ENCODE measurements at places on chromosomes 12 and 14. TPM values are rescaled to one million over a fixed set of nuclear protein-coding genes. Genes with fewer than 3 reads are reported as not detected.
A peak's percentile ranks its signal among the peaks of the same experiment; 100 is the strongest.

DNA sequence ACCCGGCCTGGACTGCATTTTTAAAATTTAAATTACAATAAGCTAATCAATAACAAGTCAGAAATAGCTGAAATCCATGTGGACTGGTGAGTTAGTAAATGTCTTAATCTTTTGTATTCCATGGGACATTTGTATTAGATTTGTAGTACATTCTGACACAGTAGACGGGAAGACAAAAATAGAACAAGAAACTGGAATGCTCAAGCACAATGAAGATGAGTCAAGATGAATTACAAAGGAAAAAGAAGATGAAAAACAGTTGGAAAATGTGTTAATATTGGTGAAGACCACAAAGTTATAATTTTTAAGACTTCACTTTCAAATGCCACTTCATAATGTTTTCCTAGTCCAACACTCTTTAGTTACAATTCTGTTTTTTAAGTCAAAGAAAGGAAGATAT, 97.8 kb upstream of the FERMT2 start:
- H3K4me3 ChIP-seq, result no peak overlapping the region
- no peak overlapping the region for H3K27ac ChIP-seq
- no peaks in the 10 kb centered on the region for H3K27me3 ChIP-seq
- no peaks in the 10 kb centered on the region for H3K36me3 ChIP-seq
- no peaks in the 10 kb centered on the region for H3K4me1 ChIP-seq
- DNase-seq, result no peak

- H3K27me3 ChIP-seq, result no peaks in the 10 kb centered on the region
- DNase-seq, result no peak
- peak overlapping the region; percentile 43 for H3K4me3 ChIP-seq
- peaks cover 13% of the 10 kb centered on the region for H3K4me1 ChIP-seq
- peak overlapping the region; percentile 81 for H3K27ac ChIP-seq
Observed at GRCh38 chr12:4320497-4320852, 538 bp upstream of the TIGAR start.

DNA sequence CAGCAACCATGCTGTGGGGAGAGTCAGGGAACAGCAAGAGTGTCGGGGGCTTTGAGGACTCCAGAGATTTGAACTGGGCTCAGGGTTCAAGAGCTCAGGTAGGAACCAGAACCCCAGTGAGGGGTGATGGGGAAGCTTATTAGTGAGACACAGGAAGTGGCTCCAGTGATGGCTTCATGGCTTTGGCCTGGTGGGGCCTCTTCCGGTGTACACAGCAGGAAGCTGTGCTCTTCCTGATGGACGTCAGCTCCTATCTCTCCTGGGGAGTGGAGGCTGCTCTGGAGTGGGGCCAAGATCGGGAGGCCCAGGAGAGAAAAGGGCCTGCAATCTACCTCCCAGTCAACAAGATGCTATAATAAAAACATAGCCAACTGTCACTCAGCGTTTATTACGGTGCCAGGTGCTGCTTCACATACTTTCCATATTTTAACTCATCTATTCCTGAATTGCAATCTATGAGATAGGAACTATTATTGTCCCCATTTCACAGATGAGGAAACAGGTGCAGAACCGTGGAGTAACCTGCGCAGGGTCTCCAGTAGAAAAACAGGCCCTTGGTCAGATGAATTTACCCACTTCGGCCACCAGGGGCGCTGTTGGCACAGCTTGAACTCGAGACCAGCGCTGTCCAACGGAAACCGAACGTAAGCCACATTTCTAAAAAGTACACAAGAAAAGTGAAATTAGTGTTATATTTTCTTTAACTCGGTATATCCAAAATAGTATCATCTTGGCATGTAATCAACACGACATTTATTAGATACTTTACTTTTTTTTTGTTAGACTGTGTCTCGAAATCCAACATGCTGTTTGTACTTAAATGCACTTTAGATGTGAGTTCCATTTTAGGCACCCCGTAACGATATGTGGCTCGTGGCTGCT, 63.6 kb upstream of the DLK1 start:
- no peak overlapping the region for H3K27ac ChIP-seq
- H3K4me1 ChIP-seq, result no peaks in the 10 kb centered on the region
- peak; percentile 21 for DNase-seq

- peak overlapping the region; percentile 73 for H3K4me3 ChIP-seq
- peaks cover 9% of the 10 kb centered on the region for H3K4me1 ChIP-seq
- no peak for DNase-seq
- H3K27me3 ChIP-seq, result no peaks in the 10 kb centered on the region
Observed at GRCh38 chr12:120292411-120292660, 633 bp upstream of the RNU4-2 start.

- peaks cover 16% of the 10 kb centered on the region for H3K4me1 ChIP-seq
- no peaks in the 10 kb centered on the region for H3K36me3 ChIP-seq
- peaks cover 46% of the 10 kb centered on the region for H3K27me3 ChIP-seq
- DNase-seq, result no peak
Observed at GRCh38 chr12:120646044-120646443, 5.6 kb downstream of the CABP1 start.

DNA sequence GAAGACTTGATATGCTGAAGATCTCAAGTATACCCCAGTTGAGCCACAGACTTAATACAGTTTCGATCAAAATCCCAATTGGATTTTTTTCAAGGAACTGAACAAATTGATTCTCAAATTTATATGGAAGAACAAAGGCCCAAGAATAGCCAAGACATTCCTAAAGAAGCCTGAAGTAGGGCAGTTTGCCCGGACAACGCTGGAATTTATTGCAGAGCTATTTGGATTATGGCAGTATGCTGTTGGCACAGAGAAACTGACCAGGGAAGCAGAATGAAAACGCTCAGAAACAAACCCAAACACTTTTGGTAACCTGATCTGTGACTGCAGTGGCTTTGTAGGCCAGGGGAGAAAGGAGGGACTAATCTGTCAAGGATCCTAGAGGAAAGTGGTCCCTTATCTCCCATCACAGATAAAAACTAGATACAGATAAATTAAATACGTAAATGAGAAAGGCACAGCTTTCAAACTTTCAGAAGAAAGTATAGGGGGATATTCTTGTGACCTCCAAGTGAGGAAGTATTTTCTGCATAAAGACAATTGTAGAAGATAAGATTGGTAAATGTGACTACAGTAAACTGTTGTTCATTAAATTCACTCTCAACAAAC, 35.9 kb upstream of the GSC start:
- H3K27ac ChIP-seq, result no peak overlapping the region
- no peak overlapping the region for H3K4me3 ChIP-seq
- no peaks in the 10 kb centered on the region for H3K4me1 ChIP-seq
- DNase-seq, result no peak
- H3K27me3 ChIP-seq, result no peaks in the 10 kb centered on the region

GRCh38 chr12:121649322-121649721, 20.1 kb downstream of the MORN3 start:
- no peak overlapping the region for H3K4me3 ChIP-seq
- H3K27ac ChIP-seq, result no peak overlapping the region
- no peaks in the 10 kb centered on the region for H3K27me3 ChIP-seq
- peaks cover 1% of the 10 kb centered on the region for H3K36me3 ChIP-seq
- DNase-seq, result no peak

Gene RIN3
- polyA plus RNA-seq, result 1.2 TPM

Gene SCFD1
- 59.1 TPM for polyA plus RNA-seq

Gene LBHD2
- not detected for polyA plus RNA-seq

Gene SOX5
- polyA plus RNA-seq, result not detected

Gene PROX2
- polyA plus RNA-seq, result not detected

Gene FGF6
- polyA plus RNA-seq, result not detected

All from keratinocyte (primary cell).